ENCODE measurements at places on chromosomes 7 and 10.
A peak's percentile ranks its signal among the peaks of the same experiment; 100 is the strongest.

GRCh38 chr10:78471326-78471722 lies 437.7 kb downstream of the RPS24 start:
- peaks cover 5% of the 10 kb centered on the region for H3K27me3 ChIP-seq
- H3K27ac ChIP-seq, result no peak overlapping the region
- DNase-seq, result no peak
- peaks cover 2% of the 10 kb centered on the region for H3K36me3 ChIP-seq
- H3K4me3 ChIP-seq, result no peak overlapping the region

GRCh38 chr7:877312-878232 lies 1.2 kb downstream of the GET4 start:
- peak overlapping the region; percentile 93 for H3K27ac ChIP-seq
- H3K36me3 ChIP-seq, result no peaks in the 10 kb centered on the region
- peaks cover 14% of the 10 kb centered on the region for H3K4me1 ChIP-seq
- H3K4me3 ChIP-seq, result peak overlapping the region; percentile 95

- no peak for DNase-seq
- no peak overlapping the region for H3K27ac ChIP-seq
Observed at GRCh38 chr7:39153647-39154046, 175.9 kb downstream of the POU6F2 start.

- H3K4me1 ChIP-seq, result no peaks in the 10 kb centered on the region
- H3K36me3 ChIP-seq, result no peaks in the 10 kb centered on the region
- no peak overlapping the region for H3K4me3 ChIP-seq
- DNase-seq, result no peak
Observed at GRCh38 chr7:40611095-40611871, 476.5 kb downstream of the SUGCT start.

DNA sequence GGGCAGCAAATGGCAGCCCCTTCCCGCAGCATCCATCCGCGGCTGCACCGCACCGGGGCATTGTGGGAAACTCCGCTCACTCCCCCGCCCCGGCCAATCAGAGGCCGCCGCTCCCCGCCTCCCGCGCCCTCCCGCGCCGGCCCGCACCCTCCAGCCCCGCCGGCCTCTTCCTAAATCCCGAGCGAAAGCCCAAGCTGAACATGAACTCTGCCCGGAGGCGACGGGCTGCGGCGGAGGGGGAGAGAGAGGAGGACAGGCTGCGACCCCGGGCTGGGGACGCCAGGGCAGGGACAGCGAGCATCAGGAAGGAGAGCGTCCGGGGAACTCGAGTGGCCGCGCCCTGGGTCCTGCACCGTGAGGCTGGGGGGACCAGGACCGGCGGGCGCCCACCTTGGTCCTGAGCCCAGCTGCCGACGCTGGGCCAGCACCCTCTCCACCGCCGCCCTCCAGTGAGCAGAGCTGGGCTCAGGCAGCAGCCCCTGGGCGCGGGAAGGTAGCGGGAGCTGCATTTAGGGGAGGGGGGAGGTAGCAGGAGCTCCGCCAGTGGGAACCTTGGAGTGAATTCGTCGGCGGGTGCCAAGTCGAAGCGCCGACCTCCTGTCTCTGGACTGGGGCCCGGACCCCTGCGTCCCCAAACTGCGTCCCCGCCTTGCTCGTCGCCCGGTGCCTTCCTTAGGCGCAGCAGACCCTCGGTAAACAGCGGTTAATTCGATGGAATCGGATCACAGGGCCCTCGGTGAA lies at the start of gene DGKI:
Gene DGKI, minus strand, starts transcription at position 148 of the 741 bp plus-strand sequence.
- no peak for DNase-seq
- peaks cover 60% of the 10 kb centered on the region for H3K27me3 ChIP-seq
- H3K4me1 ChIP-seq, result peaks cover 2% of the 10 kb centered on the region
- peaks cover 5% of the 10 kb centered on the region for H3K36me3 ChIP-seq
- H3K4me3 ChIP-seq, result peak within 1 kb of the TSS; percentile 85

- peaks cover 8% of the 10 kb centered on the region for H3K4me1 ChIP-seq
- H3K27ac ChIP-seq, result no peak overlapping the region
- DNase-seq, result no peak
- no peaks in the 10 kb centered on the region for H3K27me3 ChIP-seq
Observed at GRCh38 chr7:157427811-157428553, 91.2 kb downstream of the DNAJB6 start.

GRCh38 chr10:11396311-11396955 lies 215.0 kb downstream of the USP6NL start:
- H3K4me1 ChIP-seq, result peaks cover 43% of the 10 kb centered on the region
- H3K27me3 ChIP-seq, result no peaks in the 10 kb centered on the region

DNA sequence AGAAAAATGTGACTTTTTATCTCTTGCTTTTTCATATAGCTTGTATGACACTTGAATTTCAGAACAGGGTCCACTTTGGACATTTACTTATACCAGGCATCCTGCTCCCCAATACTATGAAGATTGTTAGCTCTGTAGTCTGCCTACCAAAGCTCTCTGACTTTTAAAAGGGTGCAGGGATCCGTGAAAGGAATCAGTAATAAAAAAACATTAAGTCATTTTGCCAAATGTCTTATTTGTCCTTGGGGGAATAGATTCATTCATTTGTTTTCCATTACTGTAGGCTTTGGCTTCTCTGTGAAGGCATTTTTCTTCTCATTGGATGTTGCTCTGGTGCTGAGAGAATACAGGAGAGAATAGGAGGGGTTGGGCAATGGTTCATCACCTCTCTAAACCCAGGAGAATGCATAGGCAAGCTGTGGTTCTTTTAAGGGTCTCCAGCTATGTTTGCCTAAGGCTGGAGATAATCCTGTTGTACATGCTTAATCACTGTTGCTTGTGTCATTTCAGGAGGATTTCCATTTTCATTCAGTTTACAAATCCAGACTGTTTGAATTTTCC lies 103.5 kb downstream of the SRI start:
- H3K36me3 ChIP-seq, result no peaks in the 10 kb centered on the region
- H3K27ac ChIP-seq, result no peak overlapping the region
- H3K4me3 ChIP-seq, result no peak overlapping the region

All from T-helper 17 cell (primary cell).